Activated CD4-positive, CD25-positive, alpha-beta regulatory T cell (primary cell): ENCODE measurements at places on chromosomes 2 and 18.

DNA sequence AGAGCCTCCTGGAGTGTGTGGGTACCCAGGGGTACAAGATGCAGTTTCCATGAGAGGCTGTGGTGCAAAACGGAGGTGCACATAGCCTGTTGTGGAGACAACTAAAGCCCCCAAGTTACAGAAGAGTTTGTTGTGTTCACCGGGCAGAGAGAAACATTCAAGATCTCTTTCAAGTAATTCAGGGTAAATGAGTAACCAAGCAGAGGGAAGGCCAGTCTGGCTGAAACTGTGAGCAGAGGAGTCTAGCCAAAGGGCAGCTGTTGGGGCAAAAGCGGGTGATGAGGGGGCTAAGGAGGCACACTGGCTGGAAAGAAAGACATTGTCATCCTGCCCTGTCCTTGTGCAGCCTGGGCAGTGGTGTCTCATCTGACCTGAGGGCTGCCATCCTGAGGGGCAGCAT lies 52.0 kb downstream of the CXCR4 start:
- DNase-seq = no peak

DNA sequence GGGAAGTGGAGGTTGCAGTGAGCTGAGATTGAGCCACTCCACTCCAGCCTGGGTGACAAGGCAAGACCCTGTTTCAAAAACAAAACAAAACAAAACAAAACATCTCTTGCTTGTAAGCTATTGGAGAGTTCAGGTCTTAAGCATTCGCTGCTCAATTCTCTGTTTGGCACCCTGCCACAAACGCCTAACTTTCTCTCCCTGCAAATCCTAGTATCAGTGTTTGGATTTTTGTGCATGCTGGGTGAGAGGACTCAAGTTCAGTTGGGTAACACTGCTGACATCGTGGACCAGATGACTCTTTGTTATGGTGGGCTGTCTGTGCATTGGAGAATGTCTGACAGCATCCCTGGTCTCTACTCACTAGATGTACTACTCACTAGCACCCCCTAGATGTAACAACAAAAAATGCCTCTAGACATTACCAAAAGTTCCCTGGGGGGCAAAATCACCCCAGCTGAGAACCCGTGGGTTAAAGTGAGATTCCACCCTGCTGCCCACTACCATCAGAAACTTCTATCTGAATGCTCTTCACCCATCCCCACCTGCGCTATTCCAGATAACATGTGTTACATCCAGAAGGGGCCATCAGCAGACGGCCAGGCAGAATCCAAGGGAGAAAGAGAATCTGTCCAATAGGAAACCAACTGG lies 50.9 kb downstream of the CACNB4 start:
- no peak for DNase-seq

DNA sequence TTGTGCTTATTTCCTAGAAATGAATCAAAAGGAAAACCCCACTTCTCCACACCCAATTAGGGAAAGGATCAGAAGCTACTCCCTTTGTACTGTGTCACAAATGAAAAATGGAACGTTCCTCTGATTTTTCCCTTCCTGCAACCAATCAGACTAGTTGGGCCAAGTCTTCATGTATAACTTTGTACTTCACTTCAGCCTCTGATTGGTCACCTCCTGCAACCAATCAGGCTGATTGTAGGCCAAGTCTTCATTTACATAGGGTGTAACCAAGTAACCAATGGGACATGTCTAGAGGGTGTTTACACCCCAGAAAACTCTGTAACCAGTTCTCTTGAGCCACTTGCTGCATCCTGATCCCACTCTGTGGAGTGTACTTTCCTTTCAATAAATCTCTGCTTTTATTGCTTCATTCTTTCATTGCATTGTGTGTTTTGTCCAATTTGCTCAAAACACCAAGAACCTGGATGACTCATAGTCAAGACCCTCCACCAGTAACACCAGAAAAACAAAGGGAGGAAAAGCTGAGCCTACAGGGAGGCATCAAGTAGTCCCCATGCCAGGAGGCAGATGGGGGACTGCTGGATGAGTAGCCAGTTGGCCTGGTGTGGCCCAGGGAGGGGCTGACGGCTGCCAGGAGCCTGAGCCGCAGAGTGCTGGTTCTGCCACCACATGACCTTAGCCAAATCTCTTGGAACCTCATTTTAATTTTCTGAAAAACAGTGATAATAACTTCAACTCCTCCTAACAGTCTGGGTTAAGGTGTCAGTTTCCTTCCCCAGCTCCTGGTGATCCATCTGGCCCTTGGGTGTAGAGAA lies 46.1 kb downstream of the SOWAHC start:
- no peak for DNase-seq

DNA sequence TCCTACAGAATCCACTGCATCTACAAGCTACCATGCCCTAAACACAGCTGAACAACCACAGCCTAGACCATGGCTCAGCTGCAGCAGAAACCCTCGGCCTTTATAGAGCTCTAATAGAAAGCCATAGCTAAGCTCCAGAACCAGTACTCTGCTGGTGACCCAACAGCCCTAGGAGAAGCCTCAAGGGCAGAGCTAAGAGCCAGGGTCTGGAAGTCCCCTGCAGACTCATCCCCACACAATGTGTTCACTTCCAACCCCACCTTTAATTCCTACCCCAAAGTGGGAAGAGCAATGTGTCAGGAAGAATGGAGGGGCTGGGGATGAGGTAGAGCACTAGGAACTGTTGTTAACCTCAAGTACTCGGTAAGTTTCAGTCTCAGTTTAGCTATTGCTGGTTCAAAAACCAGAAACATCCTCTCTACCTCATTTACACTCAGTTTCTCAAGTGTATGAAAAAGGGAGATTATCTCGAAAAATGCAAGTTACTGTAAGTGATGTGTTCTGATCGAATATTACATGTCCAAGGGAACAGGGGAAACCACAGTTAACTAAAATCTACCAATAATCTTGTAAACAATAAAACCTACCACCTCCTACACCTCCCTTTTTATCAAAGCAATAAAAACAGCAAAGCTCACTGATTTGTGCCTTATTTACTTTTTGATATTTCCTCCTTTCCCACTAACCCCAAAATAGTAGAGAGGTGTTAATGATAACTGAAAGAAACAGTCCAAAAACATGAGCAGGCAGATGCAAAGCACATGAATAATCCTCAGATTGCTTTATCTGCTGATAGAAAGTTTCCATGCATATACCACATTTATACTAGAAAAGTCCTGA lies 36.2 kb downstream of the THADA start:
- no peak for DNase-seq

DNA sequence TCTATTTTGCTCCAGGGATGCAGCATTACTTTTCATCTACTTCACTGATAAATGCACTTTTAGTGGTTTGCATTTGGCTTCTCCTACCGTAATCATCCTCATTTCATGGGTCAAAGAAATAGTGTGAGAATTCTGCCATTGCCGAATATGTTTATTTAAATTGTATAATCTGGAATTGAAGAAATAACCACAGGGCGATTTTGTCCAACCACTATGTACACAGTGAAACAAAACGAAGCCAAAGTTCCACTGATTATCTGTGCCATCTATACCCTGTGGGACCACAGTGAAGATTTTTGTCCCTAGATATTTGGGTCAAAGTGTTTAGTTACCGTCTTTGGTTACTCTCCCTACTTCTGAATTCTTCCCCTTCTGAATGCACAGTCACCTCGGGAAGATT lies 888.6 kb upstream of the NRXN1 start:
- DNase-seq = no peak

- DNase-seq = peak; percentile 82
These were observed 17.6 kb downstream of the WNT10A start for GRCh38 chr2:218898109-218898878.

- no peak for DNase-seq
These were observed 183.1 kb downstream of the PID1 start for GRCh38 chr2:229087843-229088516.

DNA sequence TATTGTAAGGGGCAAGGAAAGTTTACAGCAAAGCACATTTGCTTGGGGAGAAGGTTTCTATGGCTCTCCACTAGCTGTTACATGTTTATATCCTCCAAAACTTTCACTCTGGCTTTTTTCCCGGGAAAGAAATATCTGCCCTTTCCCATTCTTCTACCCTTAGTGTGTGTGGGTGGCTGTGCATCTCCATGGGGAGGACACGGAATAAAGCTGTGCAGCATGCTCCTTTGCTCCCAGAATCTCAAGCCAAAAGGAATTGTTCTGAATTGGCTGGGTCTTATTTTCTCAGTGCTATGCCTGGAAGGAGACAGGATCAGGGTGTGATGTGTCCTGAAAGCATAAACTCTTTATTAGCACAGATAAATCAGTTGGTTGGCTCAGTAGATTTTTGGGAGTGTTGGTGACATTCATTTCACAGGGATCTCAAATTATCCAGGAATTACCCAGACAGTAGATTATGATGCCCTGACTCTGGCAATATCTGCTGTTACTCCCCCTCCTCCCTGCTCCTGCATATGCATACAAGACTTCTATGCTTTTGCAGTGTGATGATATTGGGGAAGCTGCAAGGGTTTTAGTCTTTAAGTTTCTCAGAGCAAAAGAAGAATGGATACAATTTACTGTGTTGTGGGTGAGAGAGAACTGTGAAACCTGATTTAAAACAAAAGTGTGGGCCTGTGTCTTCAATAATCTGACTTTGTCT lies 63.1 kb downstream of the PARD3B start:
- no peak for DNase-seq

DNA sequence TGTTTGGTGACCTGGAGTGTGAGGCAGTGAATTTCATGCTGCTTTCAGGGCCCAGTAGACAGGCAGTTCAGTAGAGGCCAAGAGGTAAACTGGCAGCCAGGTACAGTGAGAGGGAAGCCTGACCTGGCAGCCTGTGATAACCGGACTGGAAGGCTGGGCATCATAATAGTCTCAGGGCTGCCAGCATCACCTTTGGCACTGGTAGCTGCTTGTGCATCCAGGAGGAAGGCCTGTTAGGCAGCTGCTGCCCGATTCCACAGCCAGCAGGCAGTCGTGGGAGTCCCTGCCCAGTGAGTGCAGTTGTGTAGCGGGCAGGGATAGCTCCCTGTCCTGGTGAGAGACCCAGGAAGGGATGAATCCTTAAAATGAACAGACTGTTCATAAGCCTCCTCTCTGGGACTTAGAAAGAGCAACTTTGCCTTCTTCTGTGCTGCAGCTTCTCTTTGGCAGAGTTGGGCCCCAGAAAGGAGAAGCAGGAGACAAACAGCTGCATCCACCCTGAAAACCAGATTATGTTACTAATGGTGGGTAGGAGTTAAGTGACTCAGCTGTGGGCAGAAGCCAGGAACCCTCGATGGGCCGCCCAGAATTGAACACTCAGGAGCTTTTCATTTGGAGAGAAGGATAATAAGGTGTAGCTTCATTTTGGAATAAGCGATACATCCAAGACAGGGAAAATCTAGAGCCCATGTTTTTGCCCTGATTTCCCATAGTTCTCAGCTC lies 8.1 kb upstream of the GPBAR1 start:
- DNase-seq = no peak

DNA sequence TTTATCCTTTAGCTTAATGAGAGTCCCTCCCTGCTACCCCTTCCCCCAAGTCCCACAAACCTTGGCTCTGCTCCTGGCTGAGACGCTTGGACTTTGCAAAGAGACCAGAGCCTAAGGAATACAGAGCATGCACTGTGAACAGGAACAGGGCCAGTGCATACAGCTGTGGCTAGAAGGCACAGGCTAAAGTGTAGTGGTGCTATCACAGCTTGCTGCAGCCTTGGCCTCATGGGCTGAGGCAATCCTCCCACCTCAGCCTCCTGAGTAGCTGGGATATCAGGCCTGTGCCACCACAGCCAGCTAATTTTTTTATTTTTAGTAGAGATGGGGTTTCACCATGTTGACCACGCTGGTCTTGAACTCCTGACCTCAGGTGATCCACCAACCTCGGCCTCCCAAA lies 39.5 kb upstream of the ASXL2 start:
- no peak for DNase-seq

- no peak for DNase-seq
These were observed 945.0 kb upstream of the CRIM1 start for GRCh38 chr2:35410431-35411061.

DNA sequence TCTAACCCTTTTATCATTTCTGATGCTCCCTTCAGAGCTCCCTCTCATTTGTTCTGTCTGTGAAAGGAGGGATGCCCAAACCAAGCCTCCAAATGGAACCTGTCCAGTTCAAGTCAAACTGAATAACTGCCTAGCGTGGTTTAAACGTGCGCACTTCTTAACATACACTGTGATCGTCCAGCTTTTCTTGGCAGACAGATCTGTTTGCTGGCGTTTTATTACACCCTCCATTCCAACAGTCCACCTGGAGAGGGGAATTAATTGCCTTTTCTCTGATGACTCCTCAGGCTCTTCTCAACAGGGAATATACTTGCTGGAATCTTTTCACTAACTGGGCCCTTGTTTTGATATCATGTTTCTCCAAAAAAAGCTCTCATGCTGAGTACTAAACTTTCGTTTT lies 379.2 kb upstream of the POU3F3 start:
- no peak for DNase-seq

DNA sequence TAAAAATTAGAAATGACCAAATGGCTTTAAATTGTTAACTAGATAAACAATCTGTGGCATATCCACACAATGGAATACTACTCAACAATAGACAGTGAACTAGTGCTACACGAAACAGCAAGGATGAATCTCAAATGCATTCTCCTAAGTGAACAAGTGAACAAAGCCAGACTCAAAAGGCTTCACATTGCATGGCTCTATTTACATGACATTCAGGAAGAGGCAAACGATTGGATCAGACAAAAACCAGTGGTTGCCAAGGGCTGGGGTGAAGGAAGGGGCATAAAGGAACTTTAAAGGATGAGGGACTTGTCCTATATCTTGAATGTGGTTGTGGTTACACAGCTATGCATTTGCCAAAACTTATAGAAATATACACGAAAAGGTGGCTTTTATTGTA lies 184.3 kb downstream of the RPIA start:
- no peak for DNase-seq

GRCh38 chr2:26114151-26114550 lies 58.7 kb upstream of the GAREM2 start:
- DNase-seq = no peak

GRCh38 chr2:216562696-216563435 lies 64.2 kb downstream of the RPL37A start:
- no peak for DNase-seq

- no peak for DNase-seq
These were observed 22.5 kb downstream of the EPAS1 start for GRCh38 chr2:46319711-46320110.

DNA sequence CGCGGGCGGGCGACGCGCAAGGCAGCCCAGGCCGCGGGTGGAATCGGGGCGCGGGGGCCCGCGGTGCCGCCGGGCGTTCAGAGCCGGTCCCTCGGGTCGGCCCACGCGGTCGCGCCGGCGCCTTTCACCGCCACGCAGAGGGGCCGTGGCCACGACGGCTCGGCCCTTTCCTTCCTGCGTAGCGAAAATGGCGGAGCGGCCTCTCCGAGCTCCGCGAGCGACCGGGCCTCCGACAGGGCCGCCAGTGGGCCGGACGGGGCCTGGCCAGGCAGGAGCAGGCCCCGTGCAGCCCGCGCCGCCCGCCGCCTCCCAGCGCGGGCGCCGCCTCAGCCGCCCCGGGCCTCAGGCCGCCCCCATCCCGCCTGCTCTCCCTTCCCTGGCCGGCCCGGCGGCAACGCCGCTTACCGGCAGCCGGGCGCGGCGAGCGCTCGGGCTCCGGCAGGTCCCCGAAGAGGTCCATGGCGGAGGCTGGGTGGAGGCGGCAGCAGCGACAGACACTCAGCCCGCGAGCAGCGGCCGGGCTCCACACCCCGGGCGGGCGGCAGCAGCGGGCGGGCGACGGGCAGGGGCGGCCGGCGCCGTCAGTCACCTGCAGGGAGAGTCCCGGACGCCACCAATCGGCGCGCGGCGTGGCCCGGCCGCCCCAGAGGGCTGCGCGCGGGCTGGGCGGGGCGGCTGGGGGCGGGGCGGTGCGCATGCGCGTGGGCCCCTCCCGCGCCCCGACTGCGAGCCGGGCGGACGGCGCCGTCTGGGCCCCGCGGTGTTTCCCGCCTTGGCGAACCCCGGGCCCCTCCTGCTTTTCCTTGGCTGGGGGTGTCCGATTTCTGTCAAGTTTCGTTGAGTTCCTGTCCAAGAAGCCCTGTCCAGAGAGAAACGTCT lies at the start of gene ILKAP:
Gene ILKAP, minus strand, starts transcription at position 602 of the 879 bp plus-strand sequence. Its CDS starts 142 bp downstream, at position 460.
- DNase-seq = peak; percentile 87
